ENCODE measurements at places on chromosomes 7 and 10.

DNA sequence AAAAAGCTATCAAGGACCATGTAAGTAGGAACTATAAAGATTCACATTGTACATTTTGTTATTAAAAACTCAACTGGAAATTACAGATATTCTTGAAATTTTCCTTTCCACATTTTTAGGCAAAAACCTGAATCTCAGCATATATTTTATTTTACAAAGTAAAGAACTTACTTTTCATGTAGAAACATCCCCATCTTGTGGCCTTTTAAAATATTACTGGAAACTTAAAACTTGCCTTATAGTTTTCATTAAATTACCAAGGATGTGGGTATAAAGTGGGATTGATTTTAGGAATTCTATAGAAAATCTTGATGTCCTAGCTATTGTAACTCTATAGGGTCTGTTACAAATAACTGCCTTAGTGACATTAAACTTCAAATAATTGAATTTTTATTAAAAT is 10.6 kb downstream of the DBF4 start:
- DNase-seq: no peak

DNA sequence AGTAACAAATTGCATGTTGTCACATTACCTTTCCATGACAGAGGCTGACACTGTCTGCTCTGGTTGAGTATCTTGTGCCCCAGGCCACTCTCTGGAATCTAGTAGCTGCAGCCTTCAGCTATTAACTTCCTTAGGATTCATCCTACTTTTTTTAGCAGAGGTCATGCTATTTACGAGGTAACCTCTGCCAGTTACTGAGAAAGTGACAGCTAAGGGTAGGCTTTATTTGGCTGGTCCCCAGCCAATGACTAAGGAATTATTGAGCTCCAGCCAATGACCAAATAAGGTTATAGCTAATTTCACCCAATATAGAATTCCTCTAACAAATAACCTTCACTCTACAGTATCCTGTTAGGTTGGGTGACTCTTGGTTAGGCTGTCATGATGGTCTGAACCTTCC is 1361.7 kb downstream of the XPNPEP1 start:
- DNase-seq: no peak

- DNase-seq: no peak
Observed at GRCh38 chr7:136741941-136742340, 126.5 kb upstream of the CHRM2 start.

DNA sequence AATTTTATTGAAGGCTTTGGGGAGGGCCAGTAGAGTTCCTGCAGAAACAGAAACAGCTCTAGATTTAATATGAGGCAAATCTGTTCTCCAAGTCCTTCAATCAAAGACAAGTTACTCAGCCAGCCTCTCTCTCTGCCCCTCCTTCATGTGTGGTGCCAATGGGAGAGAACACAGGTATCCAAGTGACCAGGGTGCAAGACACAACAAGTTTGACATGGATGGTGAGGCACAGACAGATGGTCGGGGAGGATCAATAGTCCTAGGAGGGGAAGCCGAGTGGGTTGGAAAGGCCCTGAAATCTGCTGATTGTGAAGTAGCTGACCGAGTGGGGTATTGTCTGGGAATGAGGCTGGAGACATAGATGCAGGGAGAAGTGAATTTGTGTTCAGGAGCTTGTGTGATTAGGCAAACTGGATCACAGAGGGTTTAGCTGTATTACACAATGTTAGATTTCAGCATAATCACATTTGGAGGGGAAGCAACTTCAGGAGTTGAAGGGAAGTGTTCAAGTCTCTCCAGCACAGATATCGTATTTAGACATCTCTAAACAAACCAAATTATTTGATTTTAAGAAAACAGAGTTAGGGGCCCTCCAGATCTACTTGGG is 1.5 kb downstream of the GIMAP1 start:
- no peak for DNase-seq

DNA sequence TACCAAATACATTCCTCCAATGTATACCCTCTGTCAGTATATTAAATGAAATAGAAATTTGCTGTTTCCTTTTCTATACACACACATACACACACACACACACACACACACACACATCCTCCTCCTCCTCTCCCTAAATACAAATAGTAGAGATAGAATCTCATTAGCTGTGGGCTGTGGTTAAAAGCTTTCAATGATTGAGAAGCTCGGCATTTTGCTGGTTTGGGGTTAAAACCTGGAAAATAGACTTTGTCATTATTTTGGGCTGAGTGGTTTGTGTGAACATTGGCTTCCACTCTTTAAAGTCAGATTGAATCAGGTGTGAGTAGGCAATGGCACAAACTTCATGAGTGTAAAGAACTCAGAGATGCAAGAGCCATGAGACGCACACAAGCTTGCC is 596.0 kb downstream of the XPNPEP1 start:
- DNase-seq: no peak

DNA sequence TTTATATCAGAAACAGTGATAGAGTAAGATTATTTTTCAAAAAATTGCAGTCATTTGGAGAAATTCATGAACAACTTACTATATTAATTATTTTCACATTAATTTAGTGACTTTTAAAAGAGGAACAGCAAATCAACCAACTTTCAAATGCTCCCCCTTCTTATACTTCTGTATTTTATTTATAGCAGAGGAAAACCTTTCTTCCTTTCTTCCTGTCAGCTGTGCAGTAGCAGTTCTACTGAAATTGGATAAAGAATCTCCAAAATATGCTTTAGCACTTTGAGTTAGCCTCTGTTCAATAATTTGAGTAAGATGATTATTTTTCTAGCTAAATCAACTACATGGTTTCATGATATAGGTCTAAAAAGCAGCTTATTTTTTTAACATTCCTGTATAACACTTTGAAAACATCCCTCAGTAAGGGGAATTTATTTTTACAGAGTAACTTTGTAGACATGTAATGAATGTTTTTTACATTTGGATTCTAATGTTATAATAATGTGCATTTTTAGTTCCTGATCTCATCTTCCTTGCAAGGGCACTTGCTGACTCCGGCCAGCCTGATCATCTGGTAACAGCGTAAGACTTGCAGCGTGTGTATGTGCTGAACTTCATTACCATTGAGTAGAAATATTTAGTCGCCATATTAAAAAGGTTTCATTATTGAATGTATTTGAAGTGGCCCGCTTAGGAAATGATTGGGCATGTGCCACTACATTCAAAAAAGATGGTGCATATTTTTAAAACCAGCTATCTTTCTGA is 158.3 kb upstream of the HDAC9 start:
- DNase-seq: no peak

GRCh38 chr10:26430641-26431163 is 7.4 kb upstream of the APBB1IP start:
- DNase-seq: no peak

- no peak for DNase-seq
Observed at GRCh38 chr10:16689227-16689626, 128.0 kb downstream of the RSU1 start.

DNA sequence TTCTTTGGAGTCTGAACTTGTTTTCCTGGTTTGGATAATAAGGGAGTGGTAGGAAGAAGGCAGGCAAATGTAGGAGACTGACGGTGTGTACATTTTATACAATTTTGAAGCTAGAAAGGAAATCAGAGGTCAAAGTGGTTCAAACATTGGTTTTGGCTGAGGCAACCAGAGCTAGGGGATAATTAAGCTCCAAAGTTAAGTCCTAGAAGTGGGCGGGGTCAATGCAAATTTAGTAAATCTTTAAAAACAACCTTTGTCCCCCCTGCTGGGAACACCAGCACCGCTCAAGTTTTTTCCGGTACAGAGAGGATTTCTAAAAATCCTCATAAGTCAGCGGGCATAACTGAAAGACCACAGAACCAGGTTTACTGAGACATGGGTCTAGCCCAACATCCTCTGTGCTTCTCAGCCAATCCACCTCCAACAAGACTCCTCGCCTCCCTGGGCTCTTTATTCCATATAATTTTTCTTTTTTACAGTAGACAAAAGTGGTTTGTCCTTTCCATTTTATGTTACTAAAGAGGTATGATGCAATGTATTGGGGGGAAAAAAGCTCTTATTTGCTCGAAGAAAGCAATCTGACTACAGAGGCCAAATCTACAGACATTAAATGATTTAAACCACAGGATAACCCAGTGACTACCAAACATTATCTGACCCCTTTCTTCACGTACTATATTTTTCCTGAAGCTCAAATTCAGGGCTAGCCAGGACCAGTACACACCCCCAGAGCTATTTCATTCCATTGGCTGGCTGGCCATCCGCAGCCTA is 1.6 kb downstream of the GLUD1 start:
- no peak for DNase-seq

- no peak for DNase-seq
Observed at GRCh38 chr10:14385596-14386593, 55.2 kb upstream of the FRMD4A start.

DNA sequence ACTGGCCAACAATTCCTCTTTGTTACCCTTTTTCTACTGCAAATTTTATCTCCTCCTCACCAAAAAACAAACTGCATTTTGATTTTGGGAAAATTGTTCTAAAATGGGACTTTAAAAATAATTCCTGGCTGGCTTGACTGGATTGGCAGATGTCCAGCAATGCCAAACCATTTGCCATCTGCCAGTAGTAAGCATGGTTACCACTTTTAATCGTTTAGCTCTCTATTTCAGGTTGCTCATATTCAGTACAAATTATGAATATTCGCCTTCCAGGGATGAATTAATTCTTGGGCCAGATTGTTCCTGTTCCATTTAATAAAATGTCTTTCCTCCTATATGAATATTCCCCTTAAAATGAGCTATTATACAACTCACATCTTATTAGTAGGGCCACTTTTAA is 35.7 kb downstream of the SMNDC1 start:
- no peak for DNase-seq

GRCh38 chr7:137564677-137565076 is 221.1 kb upstream of the PTN start:
- DNase-seq: no peak

- DNase-seq: no peak
Observed at GRCh38 chr10:16986082-16986405, 143.6 kb downstream of the CUBN start.

- DNase-seq: no peak
Observed at GRCh38 chr7:145289384-145289783, 453.5 kb upstream of the TPK1 start.

DNA sequence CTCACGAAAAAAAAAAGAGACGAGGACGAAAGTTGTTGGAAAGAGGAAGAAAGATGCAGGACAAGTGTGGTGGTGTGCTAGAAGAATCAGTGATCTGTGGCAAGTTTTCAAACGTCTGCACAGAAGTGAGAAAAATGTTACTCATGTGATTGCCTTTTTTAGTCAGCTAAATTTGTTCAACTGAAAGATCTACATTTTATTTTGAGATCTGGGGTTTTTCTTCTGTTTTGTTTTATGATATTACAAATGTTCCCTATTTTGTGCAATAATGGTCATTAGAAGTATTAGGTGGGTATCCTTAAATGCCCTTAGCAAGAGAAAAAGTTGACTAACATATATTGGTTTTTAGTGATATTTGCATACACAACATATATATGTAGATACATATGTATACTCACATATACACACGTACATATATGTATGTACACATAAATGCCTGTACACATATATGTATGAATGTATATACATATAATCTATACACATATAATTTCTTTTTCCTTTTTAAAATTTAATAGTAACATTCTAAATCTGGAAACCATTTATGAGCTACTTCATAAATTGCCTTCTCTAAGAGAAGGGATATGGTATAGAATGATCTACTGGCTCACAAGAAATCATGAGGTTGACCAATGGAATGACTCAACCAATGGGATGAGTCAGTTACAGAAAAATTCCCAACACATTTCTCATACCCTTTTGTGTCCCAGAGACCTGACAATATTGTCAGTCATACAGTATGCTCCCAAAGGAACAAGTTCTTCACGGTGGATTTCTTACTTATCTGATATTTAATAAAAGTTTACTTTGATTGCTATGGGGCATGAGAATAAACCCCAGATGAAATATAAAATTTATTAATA is 38.4 kb downstream of the SLC39A12 start:
- no peak for DNase-seq

GRCh38 chr7:157715938-157716280 is 379.1 kb downstream of the DNAJB6 start:
- DNase-seq: no peak

DNA sequence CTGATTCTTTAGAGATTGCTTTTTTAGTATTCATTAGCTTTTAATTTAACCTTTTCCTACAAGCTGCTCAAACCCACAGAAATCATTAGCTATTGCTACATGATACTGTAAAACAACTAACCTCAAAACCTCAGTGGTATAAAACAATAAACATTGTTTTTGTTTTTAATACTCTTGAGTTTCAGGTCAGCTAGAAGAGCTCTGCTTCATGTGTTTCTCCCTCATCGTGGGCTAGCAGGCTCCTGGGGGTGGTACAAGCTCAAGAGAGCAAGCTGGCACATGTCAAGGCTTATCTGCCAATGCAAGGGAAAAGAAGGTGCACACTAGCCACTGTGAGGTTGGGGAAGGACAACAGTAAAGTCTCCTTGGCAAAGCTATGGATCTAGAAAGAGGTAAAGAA is 232.9 kb upstream of the PHF14 start:
- DNase-seq: no peak

DNA sequence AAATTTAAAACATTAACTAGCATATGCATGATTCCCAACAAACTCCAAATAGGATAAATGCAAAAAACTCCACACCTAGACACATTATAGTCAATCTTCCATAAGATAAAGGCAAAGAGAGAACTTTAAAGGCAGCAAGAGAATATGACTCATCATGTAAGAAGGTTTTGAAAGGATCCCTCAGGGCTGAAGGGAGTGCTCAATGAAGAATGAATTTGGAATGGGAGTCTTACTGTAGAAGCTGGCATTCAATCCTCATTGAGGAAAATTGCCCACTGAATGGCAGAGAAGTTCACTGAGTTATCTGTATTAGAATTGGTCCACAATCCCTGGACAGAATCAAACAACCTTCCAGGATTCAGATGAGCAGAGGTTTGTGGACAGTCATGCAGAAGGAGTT is 26.1 kb upstream of the ZNF365 start:
- no peak for DNase-seq

GRCh38 chr10:77223526-77224460 is 413.8 kb downstream of the KCNMA1 start:
- DNase-seq: no peak

- DNase-seq: no peak
Observed at GRCh38 chr7:82678259-82678658, 234.7 kb upstream of the CACNA2D1 start.

DNA sequence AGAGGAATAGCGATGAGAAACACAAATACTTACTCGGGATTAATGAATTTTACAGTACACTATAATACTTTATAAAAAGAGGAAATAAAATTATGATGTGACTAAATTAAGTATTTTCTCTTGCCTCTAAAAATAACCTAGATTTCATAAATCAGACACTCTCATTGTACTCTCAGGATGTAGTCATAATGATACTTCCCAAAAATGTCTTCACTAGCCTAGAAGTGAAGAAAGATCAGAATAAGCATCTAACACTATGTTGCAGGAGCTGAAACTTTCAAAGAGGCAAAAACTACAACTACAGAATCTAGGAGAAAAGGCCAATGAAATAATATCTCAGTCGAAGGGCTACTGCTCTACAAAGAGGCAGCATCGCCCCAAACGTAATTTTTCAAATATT is 49.4 kb downstream of the DNAJC1 start:
- DNase-seq: no peak

DNA sequence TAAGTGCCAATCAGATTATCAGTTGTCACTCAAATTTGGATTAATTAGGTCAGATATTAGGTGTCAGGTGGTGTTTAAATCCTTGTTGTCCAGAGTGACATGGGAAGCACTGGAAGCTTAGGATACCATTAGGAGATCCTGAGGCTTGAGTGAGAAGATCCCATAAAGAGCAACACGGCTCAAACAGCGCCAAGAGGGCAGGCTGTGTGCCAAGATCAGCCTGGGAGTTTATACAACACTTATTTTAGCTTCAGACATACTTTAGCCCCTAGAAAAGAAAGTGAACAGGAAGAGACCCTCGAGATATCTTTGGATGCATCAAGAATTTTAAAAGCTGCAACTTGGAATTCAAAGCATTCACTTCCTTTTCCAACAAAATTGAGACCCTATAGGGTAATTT is 14.2 kb upstream of the ACTA2 start:
- DNase-seq: no peak
